Endodermal cell (in vitro differentiated cells): ENCODE measurements at places on chromosomes 12 and 14. TPM values are rescaled to one million over a fixed set of nuclear protein-coding genes. Genes with fewer than 3 reads are reported as not detected.

DNA sequence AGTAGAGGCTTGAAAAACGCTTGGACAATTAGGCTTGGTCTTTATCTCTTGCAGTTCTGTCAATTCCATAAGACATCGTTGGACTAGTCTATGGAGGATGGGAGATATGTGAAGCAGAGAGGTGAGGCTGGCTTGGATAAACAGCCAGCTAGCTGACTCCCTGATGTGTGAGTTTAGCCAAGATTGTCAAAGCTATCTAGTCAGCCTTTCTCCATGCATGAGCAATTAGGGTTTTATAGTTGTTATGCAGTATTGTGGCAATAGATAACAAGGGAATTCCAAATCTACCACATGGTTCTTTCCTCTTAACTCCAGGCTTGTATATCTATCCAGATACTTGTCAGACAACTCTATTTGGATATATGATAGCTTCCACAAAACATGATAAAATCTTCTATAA, 153.6 kb upstream of the NRXN3 start:
- DNase-seq, result no peak

The JDP2 gene
- 8.7 to 23.1 TPM (median 22.9 TPM) in 3 replicates for total RNA-seq

The TMEM132C gene
- 0.26 and 0.32 TPM in 2 replicates for total RNA-seq

The PRICKLE1 gene
- total RNA-seq, result 19.2 and 20.6 TPM in 2 replicates

The KCNA1 gene
- not detected in 2 replicates for total RNA-seq

GRCh38 chr12:75937486-75937885, 94.1 kb downstream of the PHLDA1 start:
- DNase-seq, result no peak

GRCh38 chr12:92478692-92479091, 224.1 kb upstream of the PLEKHG7 start:
- no peak for DNase-seq

DNA sequence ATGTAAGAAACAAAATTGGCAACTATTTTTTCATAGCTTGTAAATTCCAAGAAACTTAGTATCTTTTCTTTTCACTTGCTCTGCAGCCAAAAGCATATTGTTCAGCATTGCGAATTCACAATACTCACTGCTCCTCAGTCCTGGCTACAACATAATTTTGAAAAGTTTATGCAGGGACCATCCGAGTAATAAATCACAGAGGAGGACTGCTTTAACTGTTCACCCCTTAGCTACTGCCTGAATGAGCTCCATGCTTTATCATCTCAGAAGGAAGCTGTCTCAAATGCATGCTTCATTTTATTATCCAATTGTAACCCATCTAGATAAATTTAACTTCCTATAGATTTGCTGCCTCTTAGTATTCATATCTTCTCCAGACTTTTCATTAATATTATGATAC, 827.8 kb downstream of the DIO2 start:
- no peak for DNase-seq

DNA sequence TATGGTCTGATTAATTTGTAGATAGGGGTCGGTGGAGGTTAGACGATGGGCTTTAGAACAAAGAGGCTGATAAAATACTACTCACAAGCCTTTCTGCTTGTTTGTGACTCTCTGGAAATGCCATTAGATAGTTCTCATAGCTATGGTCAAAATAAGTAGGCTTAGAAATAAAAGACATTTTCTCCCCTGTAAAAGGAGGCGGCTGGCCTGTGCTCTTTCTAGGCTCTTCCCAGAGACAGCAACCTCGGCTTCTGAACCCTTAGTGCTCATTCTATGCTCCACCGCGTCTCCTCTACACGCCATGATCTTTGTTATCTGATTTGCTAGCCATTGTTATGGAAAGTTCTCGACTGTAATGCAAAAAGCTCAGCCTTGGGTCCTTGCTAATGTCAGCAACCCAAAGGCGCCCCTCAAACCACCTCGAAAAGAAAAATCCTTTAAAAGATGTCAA, 64.5 kb downstream of the CRADD start:
- DNase-seq, result no peak

The LPAR5 gene
- 0.21 to 0.24 TPM in 2 of 3 replicates, not detected in the other for total RNA-seq

GRCh38 chr14:63392236-63392635, 73.5 kb upstream of the GPHB5 start:
- DNase-seq, result no peak

DNA sequence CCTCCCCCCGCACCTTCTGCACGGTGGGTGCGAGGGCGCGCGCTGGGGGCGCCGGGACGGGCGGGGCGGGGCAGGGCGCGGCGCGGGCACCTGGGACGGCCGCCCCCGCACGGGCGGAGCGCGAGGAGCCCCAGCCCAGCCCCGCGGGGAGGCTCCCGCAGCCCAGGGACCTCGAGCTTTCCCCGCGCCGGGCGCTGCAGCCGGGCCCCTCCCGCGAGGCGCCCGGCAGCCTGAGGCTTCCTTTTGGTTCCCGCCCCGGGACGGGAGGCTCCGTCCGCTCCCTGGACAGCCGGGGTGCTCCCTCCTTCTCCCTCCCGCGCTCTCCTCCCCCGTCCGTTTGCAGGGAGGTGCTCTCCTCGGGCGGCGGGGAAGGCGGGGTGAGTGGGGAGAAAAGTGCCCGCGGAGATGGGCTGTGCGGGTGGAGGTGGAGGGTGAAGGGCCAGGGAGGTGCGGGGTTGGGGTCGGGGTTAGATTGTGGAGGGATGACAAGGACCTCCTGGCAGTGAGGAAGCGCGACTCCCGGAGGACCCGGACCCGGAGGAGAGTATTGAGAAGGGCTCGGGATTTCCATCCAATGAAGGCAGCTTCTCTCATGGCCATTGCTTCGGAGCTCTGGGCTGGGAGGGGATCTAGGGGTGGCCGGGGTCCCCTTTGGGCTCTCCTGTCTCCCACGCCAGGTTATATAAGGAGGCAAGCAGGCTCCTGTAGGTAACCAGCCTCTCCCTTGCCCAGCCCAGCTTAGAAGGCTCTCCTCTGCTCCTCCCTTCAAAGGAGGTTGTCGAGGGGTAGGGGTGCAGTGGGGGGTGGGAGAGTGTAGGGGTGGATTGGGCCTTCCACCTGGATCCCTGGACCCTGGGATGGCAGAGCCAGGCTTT, 645 bp downstream of the JDP2 start:
- peak; percentile 65 for DNase-seq

- no peak for DNase-seq
Measured at GRCh38 chr12:51122844-51123243, 39.4 kb upstream of the CSRNP2 start.

DNA sequence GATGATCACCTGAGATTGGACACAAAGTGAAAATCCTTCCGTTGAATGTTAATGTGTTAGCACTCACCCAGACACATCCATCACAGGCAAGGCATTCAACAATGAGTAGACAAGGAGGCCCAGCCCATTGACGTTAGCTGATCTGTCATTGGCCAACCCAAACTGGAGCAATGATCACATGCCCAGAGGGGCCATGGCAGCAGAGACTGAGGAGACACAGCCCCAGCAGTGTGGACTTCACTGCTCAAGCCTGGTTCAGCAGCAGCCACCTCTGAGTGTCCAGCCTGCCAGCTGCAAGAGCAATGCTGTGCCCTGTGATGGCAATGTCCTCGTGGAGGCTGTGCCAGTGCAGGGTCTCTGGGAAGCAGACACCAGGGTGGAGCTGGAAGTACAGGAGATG, 622.2 kb downstream of the AACS start:
- DNase-seq, result no peak

The MMP17 gene
- 7.4 and 12.0 TPM in 2 replicates for total RNA-seq

GRCh38 chr14:40859055-40859454, 747.6 kb upstream of the LRFN5 start:
- peak; percentile 57 for DNase-seq

GRCh38 chr14:89454996-89455395, 38.0 kb upstream of the FOXN3 start:
- DNase-seq, result no peak

The KRT6B gene
- total RNA-seq, result not detected in 3 replicates

DNA sequence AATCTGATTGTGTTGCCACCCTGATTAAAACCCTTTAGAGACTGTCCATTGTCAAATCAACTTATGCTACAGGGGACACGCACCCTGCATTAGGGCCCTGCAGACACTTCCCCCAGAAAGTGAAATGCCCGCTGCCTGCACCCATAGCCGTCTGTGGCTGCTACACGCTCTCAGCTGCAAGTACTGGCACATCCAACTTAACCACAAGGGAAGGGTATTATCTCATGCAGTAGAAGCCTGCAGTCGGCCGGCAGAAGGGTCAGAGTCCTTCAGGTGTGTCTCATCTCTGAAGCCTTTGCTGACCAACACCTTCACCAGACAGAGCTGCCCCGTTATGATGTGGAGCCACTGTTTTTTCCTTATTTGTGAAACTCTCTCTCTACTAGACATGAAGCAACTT, 20.8 kb downstream of the CFAP251 start:
- DNase-seq, result no peak

The WNT5B gene
- total RNA-seq, result 5.7 and 6.1 TPM in 2 replicates

GRCh38 chr12:109728921-109729320, 15.3 kb downstream of the FAM222A start:
- peak; percentile 35 for DNase-seq

DNA sequence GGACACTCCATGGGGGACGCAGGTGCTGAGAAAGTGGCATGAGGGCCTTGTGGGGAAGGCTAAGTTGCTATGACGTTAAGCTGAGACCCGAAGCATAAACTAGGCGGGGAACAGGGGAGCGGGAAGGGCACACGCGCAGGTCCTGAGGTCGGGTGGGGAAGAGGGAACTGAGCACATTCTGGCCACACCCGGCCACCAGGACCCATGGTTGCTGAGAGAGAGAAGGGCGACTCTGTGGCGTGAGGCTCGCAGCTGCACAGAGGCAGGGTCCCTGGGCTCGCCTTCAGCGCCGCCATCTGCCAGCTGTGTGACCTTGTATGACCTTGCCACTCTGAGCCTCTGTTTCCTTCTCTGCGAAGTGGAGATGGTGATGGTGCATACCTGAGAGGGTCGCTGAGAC, 182.5 kb downstream of the PHETA1 start:
- no peak for DNase-seq

The MORN3 gene
- total RNA-seq, result 1.3 and 1.6 TPM in 2 replicates

The IRAK3 gene
- 0.52 and 0.59 TPM in 2 replicates for total RNA-seq

GRCh38 chr14:99225436-99226203, 46.4 kb downstream of the BCL11B start:
- no peak for DNase-seq

GRCh38 chr14:20662968-20663732, 21.2 kb upstream of the RNASE4 start:
- DNase-seq, result peak; percentile 94

- DNase-seq, result no peak
Measured at GRCh38 chr14:21891921-21892320, 218.3 kb upstream of the OR4E1 start.

The INSM2 gene
- 0.15 to 0.45 TPM (median 0.21 TPM) in 3 replicates for total RNA-seq

The NRL gene
- total RNA-seq, result 1.8 and 1.9 TPM in 2 replicates

- peak; percentile 87 for DNase-seq
Measured at GRCh38 chr12:55707219-55707671, 459 bp downstream of the ITGA7 start.

The SAMD15 gene
- 5.5 and 5.7 TPM in 2 replicates for total RNA-seq

GRCh38 chr12:125983094-125983783, 918.0 kb downstream of the AACS start:
- DNase-seq, result peak; percentile 99

The WSCD2 gene
- total RNA-seq, result 0.79 and 1.3 TPM in 2 replicates

- no peak for DNase-seq
Measured at GRCh38 chr14:49769581-49770211, 1.7 kb downstream of the KLHDC2 start.

DNA sequence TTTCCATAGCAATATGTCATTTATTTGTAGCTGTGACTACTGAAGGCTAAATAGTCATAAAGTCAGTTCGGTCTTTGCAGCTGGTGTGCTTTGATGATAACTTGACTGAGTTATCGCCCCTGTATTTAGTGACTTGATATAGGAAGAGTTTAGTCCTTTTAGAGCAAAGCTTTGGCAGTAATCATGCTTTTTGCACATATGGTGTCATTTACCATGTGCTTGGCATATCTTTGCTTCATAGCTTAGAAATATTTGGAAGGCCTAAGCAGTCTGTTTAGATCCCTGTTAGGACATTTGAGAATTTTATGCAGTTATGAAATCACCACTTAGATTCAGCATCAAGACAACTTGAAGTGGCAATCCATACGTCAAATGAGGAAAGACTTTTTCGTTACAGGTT, 31.6 kb downstream of the POLR3B start:
- DNase-seq, result no peak

The LMO3 gene
- total RNA-seq, result 0.68 to 1.3 TPM (median 0.77 TPM) in 3 replicates

DNA sequence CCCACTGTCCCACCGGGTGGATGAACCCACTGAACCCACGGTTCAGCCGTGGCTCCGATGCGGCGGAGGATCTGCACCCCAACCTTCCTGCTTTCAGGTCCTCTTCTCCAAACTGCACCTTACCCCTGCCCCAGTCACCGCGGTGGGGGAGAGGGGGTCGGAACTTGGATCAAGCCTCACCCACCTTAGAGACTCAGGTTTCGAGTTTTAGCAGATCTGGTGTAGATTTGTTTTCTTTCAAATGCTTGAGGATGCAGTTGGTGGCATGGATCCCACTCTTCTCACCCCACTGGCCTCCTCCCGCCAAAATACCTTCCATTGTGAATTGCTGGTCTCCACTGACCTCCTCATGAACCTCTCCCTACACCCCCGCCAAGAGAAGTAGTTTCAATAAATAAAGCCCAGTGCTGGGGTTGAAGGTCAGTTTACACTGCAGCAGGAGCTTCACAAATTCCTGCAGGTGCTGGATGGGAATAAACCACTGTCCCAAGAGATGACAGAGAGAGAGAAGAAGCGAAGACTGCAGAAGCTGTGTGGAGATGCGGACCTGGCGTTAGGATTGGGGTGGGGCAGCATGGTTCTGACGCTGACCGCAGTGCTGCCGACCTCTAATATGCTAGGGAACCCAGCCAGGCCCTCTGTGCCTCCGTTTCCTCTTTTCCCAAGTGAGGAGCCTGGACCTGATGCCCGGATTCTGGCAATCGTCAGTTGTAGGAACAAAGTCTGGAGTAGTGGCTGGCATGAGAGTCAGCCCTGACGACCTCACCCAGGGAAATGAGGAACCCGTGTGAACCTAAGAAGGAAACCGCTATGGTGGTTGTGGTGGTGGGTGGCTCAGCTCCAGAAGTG, 7.4 kb downstream of the TTC6 start:
- DNase-seq, result no peak

GRCh38 chr14:94367347-94368242, 20.8 kb downstream of the SERPINA1 start:
- DNase-seq, result no peak

- DNase-seq, result peak; percentile 69
Measured at GRCh38 chr12:67650388-67651131, 2.0 kb downstream of the DYRK2 start.

- no peak for DNase-seq
Measured at GRCh38 chr14:63544591-63545299, 1.6 kb upstream of the PPP2R5E start.

The AKAP6 gene
- total RNA-seq, result 3.9 and 4.3 TPM in 2 replicates

DNA sequence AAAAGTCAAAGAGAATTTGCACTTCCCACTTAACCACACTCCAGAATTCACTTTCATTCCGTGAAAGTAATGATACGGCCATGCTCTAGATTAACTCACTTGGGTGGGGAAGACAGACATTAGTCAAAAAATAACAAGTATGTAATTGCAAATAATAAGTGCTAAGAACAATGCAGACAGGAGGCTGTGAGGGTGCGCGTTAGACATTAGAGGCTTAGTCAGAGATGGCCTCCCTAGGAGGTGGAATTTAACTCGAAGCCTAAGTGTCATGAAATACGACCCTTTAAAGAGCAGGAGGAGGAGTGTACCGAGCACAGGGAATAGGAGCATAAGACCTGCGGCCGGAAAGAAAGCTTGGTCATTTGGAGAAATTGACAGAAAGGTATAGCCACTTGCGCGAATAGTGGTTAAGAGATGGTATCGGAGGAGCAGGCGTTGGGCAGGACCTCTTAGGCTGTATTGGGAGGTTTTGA, 628 bp downstream of the SNRPF start:
- peak; percentile 68 for DNase-seq

GRCh38 chr12:83573671-83574070, 887.0 kb downstream of the TMTC2 start:
- no peak for DNase-seq

The KLHL33 gene
- total RNA-seq, result 0.13 TPM in 1 of 3 replicates, not detected in the others

GRCh38 chr12:132270969-132271754, 58.2 kb downstream of the GALNT9 start:
- no peak for DNase-seq
